Kidney (tissue), 22 donors: ENCODE measurements at places on chromosomes 3 and 15.

GRCh38 chr3:177427540-177427939 is 230.3 kb upstream of the TBL1XR1 start:
- no peaks in the 10 kb centered on the region for H3K36me3 ChIP-seq
- no peak overlapping the region for H3K27ac ChIP-seq
- no peak overlapping the region for H3K4me3 ChIP-seq
- no peak for DNase-seq

GRCh38 chr3:179615458-179616173 is 11.0 kb downstream of the NDUFB5 start:
- no peaks in the 10 kb centered on the region for H3K4me1 ChIP-seq
- no peak for DNase-seq
- H3K36me3 ChIP-seq: peaks cover 2% of the 10 kb centered on the region
- H3K4me3 ChIP-seq: no peak overlapping the region
- H3K27ac ChIP-seq: no peak overlapping the region

- H3K4me3 ChIP-seq: no peak overlapping the region
- no peaks in the 10 kb centered on the region for H3K27me3 ChIP-seq
- H3K4me1 ChIP-seq: peaks cover 6% of the 10 kb centered on the region
- no peak overlapping the region for H3K27ac ChIP-seq
- no peaks in the 10 kb centered on the region for H3K36me3 ChIP-seq
- DNase-seq: no peak
These were observed 73.2 kb downstream of the CORO2B start for GRCh38 chr15:68651916-68652525.

- H3K4me1 ChIP-seq: no peaks in the 10 kb centered on the region
- H3K4me3 ChIP-seq: no peak overlapping the region
- peaks cover 9% of the 10 kb centered on the region for H3K36me3 ChIP-seq
- no peak overlapping the region for H3K27ac ChIP-seq
These were observed 50.8 kb downstream of the CRYBG3 start for GRCh38 chr3:97872525-97873042.

DNA sequence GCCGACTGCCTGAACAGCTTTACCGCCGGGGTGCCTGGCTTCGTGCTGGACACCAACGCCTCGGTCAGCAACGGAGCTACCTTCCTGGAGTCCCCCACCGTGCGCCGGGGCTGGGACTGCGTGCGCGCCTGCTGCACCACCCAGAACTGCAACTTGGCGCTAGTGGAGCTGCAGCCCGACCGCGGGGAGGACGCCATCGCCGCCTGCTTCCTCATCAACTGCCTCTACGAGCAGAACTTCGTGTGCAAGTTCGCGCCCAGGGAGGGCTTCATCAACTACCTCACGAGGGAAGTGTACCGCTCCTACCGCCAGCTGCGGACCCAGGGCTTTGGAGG is 815 bp downstream of the SPINT1 start:
- H3K4me1 ChIP-seq: peaks cover 26% of the 10 kb centered on the region
- H3K4me3 ChIP-seq: peak overlapping the region; percentile 54
- DNase-seq: peak; percentile 60
- H3K27me3 ChIP-seq: no peaks in the 10 kb centered on the region

DNA sequence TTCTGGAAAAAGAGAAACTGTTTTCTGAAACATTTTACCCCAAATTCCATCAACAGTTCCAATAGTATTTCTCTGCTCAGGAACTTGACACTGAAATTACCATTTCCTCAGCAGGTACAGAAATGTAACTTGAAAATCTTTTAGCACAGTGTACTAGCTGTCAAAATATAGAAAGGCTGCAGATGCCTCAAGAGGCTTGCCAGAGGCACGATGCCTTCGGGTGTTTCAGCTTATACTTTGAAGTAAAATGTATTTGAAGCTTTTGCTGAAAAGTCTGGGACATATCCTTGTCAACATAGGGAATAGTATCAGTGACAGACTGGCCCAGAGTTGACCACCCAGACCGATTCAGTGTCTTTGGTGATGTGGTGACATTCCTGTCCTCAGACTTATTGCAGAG is 154.4 kb upstream of the CHRM5 start:
- no peaks in the 10 kb centered on the region for H3K4me1 ChIP-seq
- H3K27ac ChIP-seq: no peak overlapping the region
- H3K4me3 ChIP-seq: no peak overlapping the region

GRCh38 chr3:143203848-143204247 is 84.3 kb downstream of the CHST2 start:
- no peak overlapping the region for H3K27ac ChIP-seq
- no peaks in the 10 kb centered on the region for H3K4me1 ChIP-seq
- H3K27me3 ChIP-seq: no peaks in the 10 kb centered on the region
- no peaks in the 10 kb centered on the region for H3K36me3 ChIP-seq
- H3K4me3 ChIP-seq: no peak overlapping the region
- DNase-seq: no peak

- no peak overlapping the region for H3K27ac ChIP-seq
- no peaks in the 10 kb centered on the region for H3K36me3 ChIP-seq
- H3K4me1 ChIP-seq: peaks cover 3% of the 10 kb centered on the region
- H3K4me3 ChIP-seq: peak overlapping the region; percentile 72
These were observed 154.4 kb downstream of the TUSC7 start for GRCh38 chr3:116863822-116864589.

GRCh38 chr3:141246958-141247301 is 15.3 kb downstream of the PXYLP1 start:
- no peak overlapping the region for H3K27ac ChIP-seq
- no peak for DNase-seq
- H3K4me1 ChIP-seq: no peaks in the 10 kb centered on the region
- H3K36me3 ChIP-seq: no peaks in the 10 kb centered on the region

DNA sequence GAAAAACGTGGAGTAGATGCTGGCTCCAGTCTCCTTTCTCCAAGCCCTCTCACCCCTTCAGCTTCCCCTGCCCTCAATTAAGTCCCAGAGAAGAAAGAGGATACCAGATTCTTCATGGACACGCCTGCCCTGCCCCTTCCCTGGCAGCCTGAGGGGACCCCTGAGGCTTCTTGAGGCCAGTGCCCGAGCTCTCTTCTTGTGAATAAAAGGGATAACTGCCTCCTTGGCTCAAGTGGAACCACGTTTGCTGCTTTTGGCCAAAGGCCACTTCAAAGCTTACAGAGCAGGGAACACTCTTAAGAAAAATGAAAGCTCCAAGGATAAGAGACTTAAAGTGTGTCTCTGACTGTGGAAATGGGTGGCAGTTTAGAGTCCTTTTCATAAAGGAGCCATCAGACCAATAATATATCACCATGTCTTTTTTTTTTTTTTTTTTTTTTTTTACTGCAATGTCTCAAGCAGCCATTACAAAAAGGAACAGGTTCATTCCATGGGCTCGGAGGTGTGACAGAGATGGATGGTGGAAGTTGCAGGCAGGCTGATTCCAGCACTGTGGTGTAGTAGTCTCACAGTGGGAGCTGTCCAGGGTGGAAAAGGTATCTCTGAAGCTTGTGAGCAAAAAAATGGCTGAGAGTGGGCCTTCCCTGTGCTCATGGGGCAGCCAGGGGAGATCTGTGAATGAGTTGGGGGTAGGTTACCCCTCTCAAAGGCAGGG is 108.8 kb downstream of the SEMA5B start:
- H3K4me1 ChIP-seq: peaks cover 3% of the 10 kb centered on the region
- peaks cover 3% of the 10 kb centered on the region for H3K27me3 ChIP-seq
- H3K27ac ChIP-seq: no peak overlapping the region
- DNase-seq: peak; percentile 53
- H3K4me3 ChIP-seq: no peak overlapping the region
- H3K36me3 ChIP-seq: no peaks in the 10 kb centered on the region

- no peak overlapping the region for H3K27ac ChIP-seq
- no peak overlapping the region for H3K4me3 ChIP-seq
- DNase-seq: no peak
- H3K36me3 ChIP-seq: no peaks in the 10 kb centered on the region
These were observed 105.5 kb upstream of the SETMAR start for GRCh38 chr3:4197670-4198069.

DNA sequence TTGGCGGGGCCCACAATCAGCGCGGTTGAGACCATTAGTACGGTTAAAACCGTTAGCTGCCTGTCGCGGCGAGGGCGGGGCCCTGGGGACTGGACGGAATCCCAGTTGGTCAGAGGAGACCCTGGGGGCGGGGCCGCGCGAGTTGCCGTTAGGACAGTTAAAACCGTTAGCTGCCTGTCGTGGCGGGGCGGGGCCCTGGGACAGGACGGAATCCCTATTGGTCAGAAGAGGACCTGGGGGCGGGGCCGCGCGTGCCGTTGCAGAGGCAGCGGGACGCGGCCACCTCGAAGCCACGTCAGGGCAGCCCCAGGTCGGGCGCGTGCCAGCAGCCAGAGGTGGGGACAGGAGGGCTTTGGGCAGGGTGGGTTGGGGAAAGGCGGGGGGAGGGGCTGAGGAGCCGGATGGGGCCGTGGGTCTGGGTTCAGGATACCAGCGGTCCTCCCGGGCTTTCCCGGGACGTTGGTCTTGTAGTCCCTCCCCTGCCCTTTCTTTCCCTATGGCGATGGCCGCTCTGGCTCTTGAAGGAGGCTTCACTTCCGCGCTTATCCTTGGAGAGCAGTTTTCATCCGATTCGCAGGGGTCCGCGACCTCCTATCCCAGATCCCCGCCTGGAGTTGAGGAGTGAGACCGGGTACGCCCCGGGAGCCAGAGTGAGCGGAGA is 28.0 kb downstream of the KLHDC8B start:
- H3K27ac ChIP-seq: peak overlapping the region; percentile 32
- no peaks in the 10 kb centered on the region for H3K36me3 ChIP-seq
- no peaks in the 10 kb centered on the region for H3K27me3 ChIP-seq
- peak; percentile 97 for DNase-seq
- H3K4me1 ChIP-seq: no peaks in the 10 kb centered on the region

- H3K4me1 ChIP-seq: peaks cover 7% of the 10 kb centered on the region
- H3K4me3 ChIP-seq: no peak overlapping the region
- H3K27me3 ChIP-seq: no peaks in the 10 kb centered on the region
- peak overlapping the region; percentile 5 for H3K27ac ChIP-seq
These were observed 1.4 kb upstream of the RASL12 start for GRCh38 chr15:65069179-65069578.

GRCh38 chr3:167067787-167068161 is 312.3 kb downstream of the ZBBX start:
- peaks cover 5% of the 10 kb centered on the region for H3K4me1 ChIP-seq
- H3K27ac ChIP-seq: no peak overlapping the region
- DNase-seq: no peak
- H3K27me3 ChIP-seq: no peaks in the 10 kb centered on the region

DNA sequence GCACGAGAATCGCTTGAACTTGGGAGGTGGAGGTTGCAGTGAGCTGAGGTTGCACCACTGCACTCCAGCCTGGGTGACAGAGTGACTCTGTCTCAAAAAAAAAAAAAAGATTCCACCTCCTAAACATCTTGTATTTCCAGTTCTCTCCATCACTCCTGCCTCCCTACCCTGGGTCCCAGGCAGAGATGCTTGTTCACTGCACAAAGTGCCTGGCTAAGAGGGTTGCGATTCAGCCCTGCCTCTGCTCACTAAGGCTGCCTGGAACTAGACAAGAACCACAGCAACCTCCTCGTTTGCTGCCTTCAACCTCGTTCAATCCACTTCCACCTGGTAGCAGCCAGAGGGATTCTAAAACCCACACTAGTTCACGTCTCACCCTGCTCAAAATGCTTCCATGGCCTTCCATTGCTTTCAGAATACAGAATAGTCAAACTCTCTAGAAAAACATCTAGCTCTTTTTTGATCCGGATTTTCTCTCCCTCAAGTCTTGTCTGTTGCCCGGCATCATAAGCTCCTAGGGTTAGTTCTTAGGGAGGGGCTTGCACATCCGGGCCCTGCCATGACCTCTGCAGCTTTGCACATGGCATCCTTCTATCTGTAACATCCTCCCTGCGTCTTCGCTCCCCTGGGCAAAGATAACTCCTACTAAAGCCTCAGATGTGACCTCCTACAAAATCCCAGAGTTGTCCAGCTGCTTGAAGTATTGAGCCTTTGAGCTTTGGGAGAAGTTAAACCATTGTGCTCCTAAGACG is 1.0 kb upstream of the MCM2 start:
- no peaks in the 10 kb centered on the region for H3K36me3 ChIP-seq
- H3K27me3 ChIP-seq: no peaks in the 10 kb centered on the region
- no peak for DNase-seq
- no peak overlapping the region for H3K27ac ChIP-seq
- H3K4me1 ChIP-seq: no peaks in the 10 kb centered on the region
- H3K4me3 ChIP-seq: peak overlapping the region; percentile 69

DNA sequence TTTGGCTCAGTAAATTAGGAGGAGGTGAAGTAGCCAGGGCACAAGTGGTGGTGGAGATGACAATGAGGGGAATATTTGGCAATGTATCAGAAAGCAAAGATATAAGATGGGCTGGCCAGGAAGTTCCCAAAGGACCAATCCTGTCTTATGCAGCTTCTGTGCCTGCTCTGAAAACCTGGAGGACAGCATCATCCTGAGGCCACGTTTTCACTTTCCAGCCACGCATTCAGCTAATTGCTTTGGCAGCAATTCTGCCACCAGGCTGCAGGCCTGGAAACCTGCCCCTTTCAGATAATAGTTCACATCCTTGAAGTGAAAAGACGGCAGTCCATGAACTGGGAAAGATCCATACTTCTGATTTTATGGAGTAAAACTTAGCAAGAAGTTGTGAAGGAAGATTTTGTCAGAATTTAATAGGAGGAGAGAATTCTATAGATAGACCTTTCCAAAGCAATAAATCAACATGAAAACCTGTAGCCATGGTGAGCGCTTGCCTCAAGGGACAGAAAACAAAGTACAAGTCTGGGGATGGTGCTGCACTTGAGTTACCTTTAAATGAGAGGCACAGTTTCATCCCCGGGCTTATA is 682.5 kb downstream of the GRM7 start:
- no peaks in the 10 kb centered on the region for H3K36me3 ChIP-seq
- no peaks in the 10 kb centered on the region for H3K27me3 ChIP-seq
- no peaks in the 10 kb centered on the region for H3K4me1 ChIP-seq
- H3K27ac ChIP-seq: no peak overlapping the region

DNA sequence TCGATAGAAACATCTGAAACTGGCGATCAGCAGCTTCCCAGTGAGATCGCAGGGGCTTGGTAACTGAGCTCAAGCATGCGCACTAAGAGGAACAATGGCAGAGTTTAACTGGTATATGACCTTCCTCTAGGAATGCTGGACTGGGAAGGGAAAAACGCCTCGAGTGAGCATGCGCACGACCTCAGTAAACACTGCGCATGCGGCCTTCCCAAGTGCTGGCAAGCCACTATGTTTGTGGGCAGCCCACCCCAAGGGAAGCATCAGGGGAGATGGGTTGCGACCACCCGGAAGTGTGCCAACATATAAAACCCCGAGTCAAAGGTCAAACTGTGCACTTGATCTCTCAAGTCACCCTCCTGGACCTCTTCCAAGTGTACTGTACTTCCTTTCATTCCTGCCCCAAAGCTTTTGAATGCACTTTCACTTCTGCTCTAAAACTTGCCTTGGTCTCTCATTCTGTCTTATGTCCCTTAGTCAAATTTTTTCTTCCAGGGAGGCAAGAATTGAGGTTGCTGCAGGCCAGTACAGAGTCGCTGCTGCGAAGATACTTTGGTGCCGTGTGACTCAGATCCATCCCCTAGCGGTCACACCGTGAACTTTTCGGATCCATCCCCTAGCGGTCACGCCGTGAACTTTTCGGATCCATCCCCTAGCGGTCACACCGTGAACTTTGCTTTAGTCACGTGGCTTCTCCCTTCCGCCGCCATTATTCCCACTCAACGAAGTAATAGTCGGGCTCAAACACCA is 243.3 kb downstream of the FAM43A start:
- no peaks in the 10 kb centered on the region for H3K27me3 ChIP-seq
- peaks cover 13% of the 10 kb centered on the region for H3K4me1 ChIP-seq
- H3K4me3 ChIP-seq: no peak overlapping the region
- no peaks in the 10 kb centered on the region for H3K36me3 ChIP-seq
